ENCODE measurements at places on chromosomes 13 and 19. TPM values are rescaled to one million over a fixed set of nuclear protein-coding genes. Genes with fewer than 3 reads are reported as not detected.
A peak's percentile ranks its signal among the peaks of the same experiment; 100 is the strongest.

Gene RAB20
- polyA plus RNA-seq, result 23.9 TPM

DNA sequence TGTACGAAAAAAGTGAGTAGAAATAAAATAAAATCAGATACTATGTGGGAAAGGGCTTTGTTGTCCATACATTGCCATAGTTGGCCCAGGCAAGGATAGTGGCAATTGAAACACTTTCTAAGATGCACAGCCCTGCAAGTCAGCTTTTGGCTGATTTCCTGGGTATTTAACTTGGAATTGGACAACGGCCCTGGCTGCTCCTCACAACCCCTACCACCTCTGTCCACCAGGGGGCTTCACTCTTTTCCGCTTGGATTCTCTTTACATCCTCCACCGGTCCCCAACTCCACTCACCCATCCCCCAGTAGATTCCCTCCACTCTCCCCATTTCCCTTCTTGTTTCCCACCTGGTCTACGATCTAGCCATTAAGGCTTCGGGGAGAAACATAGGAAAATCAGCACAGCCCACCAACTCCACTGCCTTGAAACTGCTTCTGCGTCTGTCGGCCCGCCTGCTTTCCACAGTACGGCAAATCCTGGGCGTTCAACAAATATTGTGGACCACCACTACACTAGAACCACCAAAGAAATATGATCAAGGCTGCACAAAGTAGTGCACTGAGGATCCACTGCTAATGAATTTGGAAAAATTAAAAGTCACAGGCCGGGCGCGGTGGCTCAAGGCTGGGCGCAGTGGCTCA lies 48.6 kb upstream of the GTF3A start:
- DNase-seq, result peak; percentile 30

Gene HDGFL2
- polyA plus RNA-seq, result 45.6 TPM

GRCh38 chr19:23957660-23958281 lies 43.1 kb downstream of the ZNF726 start:
- no peak for DNase-seq

- peak; percentile 79 for DNase-seq
Measured at GRCh38 chr19:50835785-50836542, 2.6 kb upstream of the KLK15 start.

Gene SHANK1
- polyA plus RNA-seq, result 3.2 TPM

Gene CASP14
- not detected for polyA plus RNA-seq

DNA sequence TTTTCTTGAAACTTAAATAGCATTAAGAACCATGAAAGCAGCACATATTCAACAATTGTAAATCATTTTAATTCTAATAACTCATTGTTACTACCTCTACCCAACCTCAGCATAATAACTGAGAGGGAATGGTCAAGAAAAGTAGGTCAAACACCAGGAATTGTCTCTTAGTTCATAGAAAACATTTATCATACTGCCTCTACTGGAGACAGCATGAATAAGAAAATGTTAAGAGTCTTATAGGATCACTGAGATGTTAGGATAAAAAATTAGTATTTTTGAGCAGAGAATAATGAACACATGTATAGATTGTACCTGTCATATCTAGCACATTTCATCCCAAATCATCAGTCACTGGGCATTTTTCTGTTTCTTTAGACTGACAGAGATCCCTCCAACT lies 515.3 kb downstream of the PCDH9 start:
- DNase-seq, result no peak

DNA sequence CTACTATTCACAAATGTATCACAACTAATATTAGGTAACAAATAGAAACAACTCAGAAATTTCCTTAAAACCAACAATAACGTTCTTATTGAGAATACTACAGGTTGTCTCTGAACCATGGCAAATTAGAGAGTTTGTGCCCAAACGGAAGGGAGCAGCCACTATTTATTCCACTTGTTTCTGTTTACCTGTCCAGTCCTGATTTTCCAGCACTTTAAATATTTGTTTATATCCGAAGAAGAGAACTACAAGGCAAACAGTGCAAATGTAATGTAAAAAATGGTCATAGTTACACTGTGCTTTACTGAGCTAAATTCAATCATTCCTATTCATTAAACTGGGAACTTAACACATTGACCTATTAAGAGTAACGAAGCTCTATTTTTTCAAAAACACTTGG lies 9.2 kb downstream of the SUCLA2 start:
- DNase-seq, result no peak

Gene ANGPTL8
- polyA plus RNA-seq, result 0.55 TPM

Gene DKKL1
- polyA plus RNA-seq, result 0.91 TPM

DNA sequence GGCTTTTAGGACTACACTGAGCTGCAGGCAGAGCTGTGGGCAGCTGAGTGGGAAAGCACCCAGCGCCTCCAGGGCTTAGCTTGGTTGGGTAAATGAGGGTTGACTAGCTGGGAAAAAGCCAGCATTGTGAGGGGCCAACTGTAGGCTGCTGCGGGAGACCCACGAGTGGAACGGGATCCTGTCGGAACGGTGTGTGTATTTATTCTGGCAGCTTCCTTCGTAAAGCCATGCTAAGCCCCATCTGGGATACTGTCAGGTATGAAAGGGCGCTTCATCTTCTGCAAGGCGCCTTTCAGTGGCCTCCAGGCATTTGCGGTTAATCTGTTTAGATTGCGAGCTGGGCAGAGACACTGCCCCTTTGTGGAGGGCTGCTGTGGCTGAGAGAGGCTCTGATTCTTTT lies 39.5 kb upstream of the CNMD start:
- DNase-seq, result no peak

DNA sequence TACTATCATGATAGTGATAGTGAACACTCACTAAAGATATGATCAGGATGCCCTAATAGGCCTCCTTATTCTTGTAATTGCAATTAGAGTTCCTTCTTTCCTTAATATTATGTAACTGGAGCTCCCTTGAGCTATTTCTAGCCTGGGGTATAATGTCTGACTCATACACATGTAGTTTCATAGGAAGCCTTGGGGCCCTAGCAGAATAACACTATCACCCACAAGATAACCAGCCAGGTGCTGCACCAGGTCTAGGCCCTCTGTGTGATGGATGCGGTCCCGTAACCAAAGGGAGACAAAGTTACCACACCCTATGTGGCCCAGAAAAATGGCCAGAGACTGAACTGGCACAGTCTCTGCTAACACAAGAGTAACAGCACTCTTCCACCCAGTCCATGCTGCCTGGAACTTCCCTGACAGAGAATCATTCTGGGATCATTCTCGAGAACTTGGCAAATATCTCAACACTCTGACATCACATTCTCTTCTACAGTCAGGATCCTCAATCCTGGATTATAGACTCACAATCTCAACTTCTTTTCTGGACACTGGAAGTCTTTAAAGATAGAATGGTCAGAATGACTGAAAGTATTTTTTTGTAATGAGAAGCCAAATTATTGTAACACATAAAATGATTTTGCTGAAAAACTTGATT lies 32.6 kb upstream of the IGFL4 start:
- DNase-seq, result no peak

DNA sequence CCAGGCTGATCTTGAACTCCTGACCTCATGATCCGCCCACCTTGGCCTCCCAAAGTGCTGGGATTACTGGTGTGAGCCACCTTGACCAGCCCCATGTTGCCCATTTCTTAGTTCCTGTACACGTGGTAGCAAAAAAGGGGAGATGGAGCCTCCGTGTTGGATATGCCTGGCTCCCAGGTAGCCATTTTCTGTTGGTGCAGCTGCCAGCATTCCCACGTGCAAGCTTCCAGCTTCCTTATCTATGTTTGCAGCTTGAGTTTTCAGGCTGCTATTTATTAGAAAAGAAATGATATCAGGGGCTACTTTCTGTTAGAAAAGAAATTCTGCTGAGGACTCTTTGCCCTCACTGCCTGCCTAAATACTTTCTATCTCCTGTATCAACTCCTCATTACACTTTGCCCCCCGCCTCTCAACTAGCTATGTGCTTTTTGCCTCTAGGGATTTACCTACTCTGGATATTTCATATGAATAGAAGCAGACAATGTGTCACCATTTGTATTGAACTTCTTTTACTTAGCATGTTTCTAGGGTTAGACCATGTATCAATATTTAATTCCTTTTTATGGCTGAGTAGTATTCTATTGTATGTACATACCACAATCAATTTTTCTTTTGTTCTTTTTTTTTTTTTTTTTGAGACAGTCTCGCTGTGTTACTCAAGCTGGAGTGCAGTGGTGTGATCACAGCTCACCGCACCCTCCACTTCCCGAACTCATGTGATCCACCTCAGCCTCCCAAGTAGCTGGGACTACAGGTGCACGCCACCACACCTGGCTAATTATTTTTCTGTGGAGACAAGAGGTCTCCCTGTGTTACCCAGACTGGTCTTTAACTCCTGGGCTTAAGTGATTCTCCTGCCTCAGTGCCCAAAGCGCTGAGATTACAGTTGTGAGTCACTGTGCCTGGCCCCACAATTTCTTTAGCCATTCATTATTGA lies 3.4 kb upstream of the TMED1 start:
- no peak for DNase-seq

Gene PRR36
- 2.1 TPM for polyA plus RNA-seq

- no peak for DNase-seq
Measured at GRCh38 chr13:49967456-49967855, 29.4 kb upstream of the TRIM13 start.

- DNase-seq, result no peak
Measured at GRCh38 chr13:95075506-95075905, 225.7 kb downstream of the ABCC4 start.

DNA sequence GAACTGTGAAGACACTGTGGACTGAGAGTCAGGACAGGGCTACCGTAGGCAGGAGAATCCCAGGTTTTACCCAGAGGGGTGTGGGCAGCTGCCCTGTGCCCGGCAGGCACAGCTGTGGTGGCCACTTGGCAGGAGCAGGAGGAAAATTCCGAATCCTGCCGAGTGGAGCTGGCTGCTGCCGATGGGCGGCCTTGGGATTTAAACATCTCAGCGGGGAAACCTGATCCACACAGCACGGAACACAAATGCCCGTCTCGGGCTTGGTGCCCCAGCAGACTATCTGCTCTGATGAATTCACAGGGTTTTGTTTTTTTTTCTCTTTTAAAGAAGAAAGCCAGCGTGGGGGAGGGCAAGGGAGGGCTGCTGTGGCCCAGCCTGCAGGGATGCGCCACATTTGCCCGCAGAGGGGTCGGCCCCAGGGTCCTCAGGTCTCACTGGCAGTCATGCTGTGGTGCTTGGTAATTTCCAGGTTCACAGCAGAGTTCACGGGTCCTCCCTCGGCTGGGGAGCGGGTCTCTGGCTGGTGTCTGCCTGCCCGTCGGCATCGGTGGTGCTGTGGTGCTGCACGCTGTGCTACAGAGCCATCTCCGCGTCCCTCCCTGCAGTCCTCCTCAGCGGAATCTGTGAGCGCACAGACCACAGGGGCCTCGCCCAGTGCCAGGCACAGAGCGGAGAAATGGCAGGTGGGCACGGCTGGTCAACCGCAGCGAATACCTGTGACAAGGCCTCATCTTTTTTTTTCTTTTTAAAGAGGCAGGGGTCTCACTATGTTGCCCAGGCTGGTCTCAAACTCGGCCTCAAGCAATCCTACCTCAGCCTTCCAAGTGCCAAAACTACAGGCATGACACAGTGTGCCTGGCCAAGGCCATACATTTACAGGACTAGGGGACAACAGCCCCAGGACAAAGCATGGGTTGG lies 28.1 kb downstream of the MPND start:
- no peak for DNase-seq

DNA sequence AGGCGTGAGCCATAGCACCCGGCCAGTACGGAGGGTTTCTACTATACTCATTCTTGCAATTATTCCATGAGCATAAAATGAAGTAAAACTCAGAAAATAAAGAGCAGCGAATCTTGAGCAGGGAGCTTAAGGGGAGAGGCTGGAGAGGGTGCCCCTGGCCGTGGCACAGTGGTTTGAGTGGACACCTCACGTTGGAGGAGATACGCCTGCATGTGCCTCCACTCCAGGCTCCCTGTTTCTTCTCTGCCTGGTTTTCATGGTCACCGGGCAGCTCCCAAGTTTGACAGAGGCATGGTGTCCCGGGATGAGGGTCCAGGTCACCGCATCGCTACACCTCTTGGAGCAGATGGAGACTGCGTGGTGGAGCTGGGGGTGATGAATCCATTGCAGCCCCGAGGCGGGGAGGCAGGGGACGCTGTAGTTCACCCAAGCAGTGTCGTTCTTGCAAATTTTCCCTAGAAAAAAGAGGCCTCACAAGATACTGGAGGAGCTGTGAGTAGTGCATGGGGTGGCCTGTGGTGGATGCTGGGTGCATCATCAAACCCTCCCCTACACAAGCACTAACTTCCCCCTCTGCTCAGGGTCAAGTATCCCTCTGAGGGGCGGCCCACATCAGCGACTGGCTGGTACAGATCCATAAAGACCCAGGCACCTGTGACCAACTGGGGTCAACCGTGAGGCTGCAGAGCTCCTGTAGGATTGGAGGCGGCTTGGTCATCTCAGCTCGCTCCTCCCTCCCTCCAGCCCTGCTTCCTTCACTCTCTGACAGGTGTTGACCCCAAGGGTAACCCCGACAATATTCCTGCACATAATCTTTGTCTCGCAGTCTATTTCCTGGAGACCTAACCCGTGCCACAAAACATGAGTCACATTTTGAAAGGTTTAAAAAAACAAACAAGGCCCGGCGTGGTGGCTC lies 3.6 kb upstream of the MIER2 start:
- no peak for DNase-seq

GRCh38 chr19:12555456-12555930 lies 4.2 kb upstream of the ZNF564 start:
- no peak for DNase-seq

GRCh38 chr13:98746968-98747367 lies 5.5 kb downstream of the SLC15A1 start:
- DNase-seq, result peak; percentile 95

GRCh38 chr13:26941345-26942174 lies 181.0 kb upstream of the GPR12 start:
- DNase-seq, result peak; percentile 61
